RCC 7860 (cell line): ENCODE measurements at places on chromosomes 1 and 21.

- DNase-seq = peak; percentile 23
Measured at GRCh38 chr21:39867198-39867650, at the start of gene PCP4. PCP4 (plus strand) TSS chr21:39867438; CDS start chr21:39867502, 64 bp downstream.

DNA sequence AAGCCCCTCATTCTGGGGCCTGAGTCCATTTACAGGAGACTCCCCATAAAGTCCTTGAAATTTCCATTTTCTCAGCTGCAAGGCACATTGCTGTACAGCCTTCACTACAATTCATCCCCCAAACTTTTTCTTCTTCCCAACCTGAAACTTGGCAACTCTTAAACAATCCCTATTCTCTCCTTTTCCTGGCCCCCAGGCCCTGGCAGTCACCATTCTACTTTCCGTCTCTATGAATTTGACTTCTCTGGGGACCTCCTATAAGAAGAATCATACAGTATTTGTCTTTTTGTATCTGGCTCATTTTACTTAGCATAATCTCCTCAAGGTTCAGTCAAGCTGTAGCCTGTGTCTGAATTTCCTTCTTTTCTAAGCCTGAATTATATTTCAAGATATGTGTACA is 332.9 kb downstream of the PCP4 start:
- no peak for DNase-seq

- DNase-seq = no peak
Measured at GRCh38 chr1:54464031-54464476, 57.9 kb upstream of the SSBP3 start.

DNA sequence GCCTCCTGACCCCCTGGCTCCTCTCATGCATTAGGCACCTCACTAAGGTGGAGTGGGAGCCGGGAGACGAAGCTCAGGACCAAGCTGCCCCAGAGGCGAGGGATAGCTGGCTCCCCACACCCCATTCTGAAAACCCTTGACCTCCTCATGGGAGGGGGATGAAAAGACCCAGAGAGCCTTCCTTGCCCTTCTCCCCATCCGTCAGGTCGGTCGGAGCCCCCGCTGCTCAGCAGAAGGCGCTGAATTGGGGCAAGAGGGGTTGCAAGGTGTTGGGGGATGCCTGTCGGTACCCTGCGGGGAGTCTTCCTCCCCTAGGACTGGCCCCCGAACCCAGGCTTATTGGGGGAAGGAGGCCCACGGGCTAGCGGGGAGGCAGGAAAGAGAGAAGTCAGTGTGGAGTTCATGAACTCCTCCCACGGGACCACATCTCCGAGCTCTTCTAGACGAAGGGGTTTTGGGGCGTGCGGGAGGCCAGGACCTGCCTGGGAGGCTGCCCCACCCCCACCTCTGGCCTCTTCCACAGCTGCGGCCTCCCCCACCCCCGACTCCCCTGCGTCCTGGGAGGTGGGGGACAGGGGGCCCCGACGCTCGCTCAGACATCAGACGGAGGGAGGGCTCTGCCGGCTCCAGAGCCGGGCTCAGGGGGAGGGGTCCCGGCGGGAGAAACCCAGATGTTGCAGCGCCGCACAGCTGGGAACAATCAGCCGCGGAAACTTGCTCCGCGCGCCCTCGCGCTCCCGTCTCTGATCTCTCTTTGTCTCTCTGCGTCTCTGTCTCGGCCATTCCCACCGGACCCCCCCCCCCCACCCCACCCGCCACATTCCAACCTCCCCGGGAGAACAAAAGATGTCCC is 719 bp downstream of the MFAP2 start:
- no peak for DNase-seq

DNA sequence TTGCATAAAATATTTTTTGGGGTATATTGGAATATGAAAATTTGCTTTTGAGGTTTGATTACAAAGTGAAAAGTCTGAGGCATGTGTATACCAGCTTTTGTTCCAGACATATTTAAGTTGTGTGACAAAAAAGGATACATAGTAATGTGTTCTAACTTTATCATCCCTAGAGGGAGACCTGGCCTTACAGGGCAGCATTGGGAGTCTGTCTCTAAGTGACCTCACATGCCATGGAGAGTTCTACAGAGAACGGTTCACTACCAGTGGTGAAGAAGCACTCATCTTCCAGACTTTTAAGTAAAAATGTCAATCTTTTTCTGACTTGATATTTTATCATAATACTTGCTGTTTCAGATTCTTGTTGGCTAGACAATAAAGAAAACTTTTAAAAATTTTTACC is 61.0 kb downstream of the VPS13D start:
- no peak for DNase-seq

DNA sequence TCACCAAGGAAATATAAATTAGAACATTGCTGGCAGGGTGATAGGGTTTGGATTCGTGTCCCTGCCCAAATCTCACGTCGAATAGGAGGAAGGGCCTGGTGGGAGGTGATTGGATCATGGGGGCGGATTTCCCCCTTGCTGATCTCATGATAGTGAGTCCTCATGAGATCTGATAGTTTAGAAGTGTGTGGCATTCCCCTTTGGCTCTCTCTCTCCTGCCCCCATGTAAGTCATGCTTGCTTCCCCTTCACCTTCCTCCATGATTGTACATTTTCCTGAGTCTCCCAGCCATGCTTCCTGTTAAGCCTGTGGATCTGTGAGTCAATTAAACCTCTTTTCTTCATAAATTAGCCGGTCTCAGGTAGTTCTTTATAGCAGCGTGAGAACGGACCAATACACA is 60.6 kb downstream of the VPS26C start:
- DNase-seq = no peak

DNA sequence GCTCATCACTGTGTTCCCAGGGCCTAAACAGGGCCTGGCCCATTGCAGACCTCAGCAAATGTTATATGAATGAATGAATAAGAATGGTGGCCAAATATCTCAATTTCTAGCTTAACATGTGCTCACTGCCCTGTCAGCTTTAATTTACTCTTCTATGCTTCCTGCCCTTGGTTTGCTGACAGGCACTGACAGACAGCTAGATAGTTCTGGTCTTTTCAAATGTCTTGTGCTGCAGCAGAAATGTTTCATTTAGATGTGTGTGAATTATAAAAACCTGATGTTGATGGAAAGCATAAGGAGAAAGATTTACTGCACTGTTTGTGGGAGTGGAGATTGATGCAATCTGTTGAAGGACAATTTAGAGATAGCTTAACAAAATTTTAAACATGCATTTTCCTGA is 48.9 kb downstream of the LPAR3 start:
- no peak for DNase-seq

DNA sequence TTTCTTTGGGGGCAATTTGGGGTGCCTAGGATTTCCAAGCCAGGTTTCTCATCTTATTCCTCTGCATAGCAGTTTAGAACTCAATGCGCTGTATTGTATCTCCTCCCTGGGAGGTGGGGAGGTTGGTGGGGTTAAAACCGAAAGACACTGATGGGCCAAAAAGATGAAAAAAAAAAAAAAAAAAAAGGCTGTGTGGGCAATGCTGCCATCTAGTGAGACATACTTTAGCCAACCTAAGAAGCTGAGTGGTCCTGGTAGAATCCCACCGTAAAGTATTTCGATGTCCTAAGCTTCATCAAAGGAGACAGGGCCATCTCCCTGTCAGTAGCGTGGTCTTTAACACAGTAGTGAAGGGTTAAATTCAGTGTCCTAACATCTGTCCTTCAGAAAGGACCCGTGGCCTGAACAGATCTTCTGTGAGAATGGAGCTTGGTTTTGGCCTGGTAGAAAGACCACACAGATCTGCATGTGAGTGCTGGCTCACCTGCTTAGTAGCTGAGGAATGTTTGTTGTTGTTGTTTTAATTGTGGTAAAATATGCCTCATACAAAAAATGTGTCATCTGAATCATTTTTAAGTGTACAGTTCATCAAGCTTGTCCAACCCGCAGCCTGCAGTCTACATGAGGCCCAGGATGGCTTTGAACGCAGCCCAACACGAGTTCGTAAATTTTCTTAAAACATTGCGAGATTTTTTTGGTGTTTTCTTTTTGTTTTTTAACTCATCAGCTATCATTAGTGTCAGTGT is 226.2 kb downstream of the KIF26B start:
- no peak for DNase-seq

DNA sequence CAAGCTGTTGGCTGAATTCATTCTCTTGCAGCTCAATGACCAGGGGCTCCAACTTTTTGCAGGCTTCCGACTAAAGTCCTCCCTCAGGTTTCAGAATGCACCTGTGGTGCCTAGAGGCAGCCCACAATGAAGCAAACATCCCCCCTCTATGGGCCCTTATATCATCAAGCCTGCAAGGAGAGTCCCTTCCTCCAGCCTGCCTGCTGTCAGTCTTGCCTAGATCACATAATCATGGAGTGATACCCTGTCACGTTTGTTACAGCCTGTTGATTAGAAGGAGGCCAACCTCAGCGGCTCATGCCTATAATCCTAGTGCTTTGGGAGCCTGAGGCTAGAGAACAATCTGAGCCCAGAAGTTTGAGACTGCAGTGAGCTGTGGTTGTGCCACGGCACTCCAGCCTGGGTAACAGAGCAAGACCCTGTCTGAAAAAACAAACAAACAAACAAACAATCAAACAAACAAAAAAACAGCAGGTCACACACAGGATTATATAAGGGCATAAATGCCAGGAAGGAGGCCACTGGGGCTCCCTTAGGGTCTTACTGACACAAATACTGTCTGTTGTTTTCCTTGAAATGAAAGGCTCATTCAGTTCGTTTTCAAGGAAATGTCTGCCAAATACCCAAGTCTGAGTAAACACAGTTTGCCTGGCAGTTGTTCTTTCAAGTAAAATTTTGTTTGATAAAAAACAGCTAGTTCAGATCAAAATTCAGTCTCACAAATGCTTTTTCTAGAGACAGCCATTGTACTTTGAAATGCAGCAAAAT is 4.7 kb upstream of the SPRR3 start:
- DNase-seq = no peak

DNA sequence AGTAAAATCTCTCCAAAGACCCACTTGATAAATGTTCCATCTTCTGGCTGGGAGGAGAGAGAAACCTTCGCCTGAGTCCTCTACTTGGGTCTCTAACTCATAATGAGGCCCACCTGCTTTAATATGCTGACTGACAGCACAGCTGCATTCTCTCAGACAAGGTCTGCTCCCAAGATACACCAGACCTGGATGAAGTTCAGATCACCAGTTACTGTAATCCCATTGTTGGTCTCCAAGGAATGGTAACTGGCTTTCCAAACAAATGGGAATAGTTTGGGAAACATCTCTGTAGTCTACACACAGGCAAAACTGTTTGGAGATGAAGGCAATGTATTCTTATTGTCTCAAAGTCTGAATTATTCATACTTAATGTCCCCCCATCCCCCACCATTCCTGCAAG is 27.9 kb upstream of the COL24A1 start:
- DNase-seq = no peak
